ENCODE measurements at places on chromosomes 2 and 18.
A peak's percentile ranks its signal among the peaks of the same experiment; 100 is the strongest.

DNA sequence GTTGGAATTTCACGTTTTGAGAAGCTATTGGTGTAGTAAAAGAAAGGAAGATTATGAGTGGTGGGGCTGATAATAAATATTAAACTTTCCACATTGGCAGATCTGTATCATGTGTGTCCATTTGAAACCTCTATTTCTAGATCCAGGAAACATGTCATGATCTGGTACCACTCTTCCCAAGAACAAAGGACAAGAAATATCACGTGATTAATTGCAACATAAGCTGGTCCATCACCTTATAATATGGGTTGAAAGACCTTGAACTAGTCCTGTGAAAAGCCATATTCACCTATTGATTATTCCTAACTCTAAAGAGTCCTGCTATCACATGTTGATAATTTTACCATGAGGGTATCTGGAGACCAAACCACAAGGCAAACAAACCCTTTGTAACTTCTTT lies 335.3 kb upstream of the SMIM21 start:
- no peaks in the 10 kb centered on the region for H3K4me1 ChIP-seq
- H3K36me3 ChIP-seq = no peaks in the 10 kb centered on the region
- no peak for DNase-seq
- H3K27ac ChIP-seq = no peak overlapping the region

GRCh38 chr2:203585516-203585915 lies 50.4 kb upstream of the RAPH1 start:
- H3K27me3 ChIP-seq = no peaks in the 10 kb centered on the region
- no peak for DNase-seq
- no peak overlapping the region for H3K27ac ChIP-seq
- H3K4me3 ChIP-seq = no peak overlapping the region

- H3K27ac ChIP-seq = no peak overlapping the region
- H3K4me3 ChIP-seq = no peak overlapping the region
Measured at GRCh38 chr2:42449163-42450087, 44.4 kb downstream of the KCNG3 start.

DNA sequence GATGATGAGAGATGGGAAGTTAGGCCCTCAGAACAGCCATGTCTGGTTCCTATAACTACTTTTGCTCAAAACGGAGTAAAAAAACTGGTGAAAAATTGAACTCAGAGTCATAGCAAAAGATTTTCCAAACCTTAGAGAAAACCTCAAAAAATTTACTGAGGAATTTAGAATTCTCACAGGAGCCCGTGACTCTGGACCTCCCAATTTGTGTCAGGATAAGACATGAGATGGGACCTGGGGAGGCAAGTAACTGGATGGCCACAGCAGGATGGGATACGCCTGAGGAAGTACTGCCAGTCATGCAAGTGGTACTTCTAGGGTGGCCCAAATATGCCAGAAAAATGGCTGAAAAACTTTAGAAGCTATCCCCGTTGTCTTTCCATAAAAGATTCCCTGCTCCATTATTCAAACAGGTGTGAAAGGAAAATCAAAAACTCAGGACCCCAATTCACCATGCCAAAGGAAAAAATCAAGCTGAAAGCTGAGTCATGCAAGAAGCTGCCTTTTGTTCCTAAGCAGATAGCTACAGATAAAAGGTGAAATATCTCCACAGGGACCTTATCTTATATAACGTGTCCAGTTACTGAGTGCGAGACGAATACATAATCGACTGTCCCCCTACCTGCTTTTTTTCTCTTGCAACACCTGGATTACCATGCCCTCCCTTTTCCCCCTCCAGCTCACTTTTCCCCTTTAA lies 34.1 kb upstream of the LIPG start:
- no peak for DNase-seq
- peaks cover 6% of the 10 kb centered on the region for H3K4me1 ChIP-seq
- H3K4me3 ChIP-seq = no peak overlapping the region
- H3K27me3 ChIP-seq = no peaks in the 10 kb centered on the region
- no peaks in the 10 kb centered on the region for H3K36me3 ChIP-seq

DNA sequence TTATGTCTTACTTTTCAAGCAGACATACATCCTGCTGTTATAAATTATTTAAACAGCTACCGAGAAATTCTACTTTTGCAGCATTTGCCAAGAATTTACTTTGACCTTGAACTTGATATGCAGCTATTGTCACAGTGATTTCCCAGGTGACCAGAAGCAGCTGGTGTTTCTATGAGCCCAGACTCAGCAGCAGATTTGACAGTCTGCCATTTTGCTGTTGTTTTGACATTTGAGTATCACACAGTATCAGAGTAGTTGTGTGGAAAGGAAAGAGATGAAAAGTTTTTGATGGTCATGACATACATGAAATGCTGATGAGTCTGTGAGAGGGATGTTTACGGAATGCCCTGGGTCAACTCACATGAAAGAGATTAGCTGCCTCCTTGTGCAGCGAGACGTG lies 6.6 kb upstream of the CCDC195 start:
- H3K27ac ChIP-seq = no peak overlapping the region
- H3K4me3 ChIP-seq = no peak overlapping the region
- no peak for DNase-seq

GRCh38 chr2:11822746-11823451 lies 76.5 kb downstream of the LPIN1 start:
- H3K4me3 ChIP-seq = no peak overlapping the region
- no peak for DNase-seq
- no peak overlapping the region for H3K27ac ChIP-seq
- H3K27me3 ChIP-seq = no peaks in the 10 kb centered on the region
- peaks cover 6% of the 10 kb centered on the region for H3K4me1 ChIP-seq

- H3K27ac ChIP-seq = no peak overlapping the region
- no peaks in the 10 kb centered on the region for H3K36me3 ChIP-seq
- no peak for DNase-seq
- H3K4me1 ChIP-seq = no peaks in the 10 kb centered on the region
- H3K27me3 ChIP-seq = no peaks in the 10 kb centered on the region
- H3K4me3 ChIP-seq = no peak overlapping the region
Measured at GRCh38 chr18:27614951-27615844, 430.1 kb upstream of the CHST9 start.

DNA sequence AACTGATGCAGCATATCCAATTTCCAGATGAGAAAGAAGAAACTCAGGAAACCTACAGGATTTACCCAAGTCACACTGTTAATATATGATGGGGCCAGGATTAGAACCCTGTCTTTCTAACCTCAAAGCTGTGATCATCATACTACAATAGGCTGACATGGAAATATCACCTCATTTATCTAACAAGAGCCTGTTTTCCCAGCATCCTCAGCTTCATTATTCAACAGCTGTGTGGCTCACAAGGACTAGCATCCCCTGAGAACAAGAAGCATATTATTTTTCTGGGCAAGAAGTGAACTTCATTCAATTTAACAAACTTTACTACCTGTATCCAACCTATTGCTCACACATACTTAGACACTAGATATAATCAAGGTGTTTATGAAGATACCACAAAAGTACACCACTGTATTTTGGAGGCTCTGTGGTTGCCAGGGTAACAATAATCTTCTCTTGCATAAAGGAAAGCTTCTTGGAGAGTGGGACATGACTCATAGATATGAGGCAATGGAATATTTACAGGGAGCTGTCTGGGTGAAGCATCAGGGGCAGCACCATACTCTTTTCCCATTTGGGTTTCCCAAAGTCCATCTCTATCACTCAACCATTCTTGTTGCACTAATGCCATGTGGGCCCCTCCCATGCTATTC lies 218.2 kb downstream of the RAD51AP2 start:
- peaks cover 16% of the 10 kb centered on the region for H3K4me1 ChIP-seq
- DNase-seq = no peak
- no peaks in the 10 kb centered on the region for H3K27me3 ChIP-seq
- H3K27ac ChIP-seq = no peak overlapping the region
- H3K36me3 ChIP-seq = no peaks in the 10 kb centered on the region

- H3K4me1 ChIP-seq = peaks cover 20% of the 10 kb centered on the region
- no peak for DNase-seq
- peak overlapping the region; percentile 68 for H3K4me3 ChIP-seq
- no peaks in the 10 kb centered on the region for H3K27me3 ChIP-seq
- no peaks in the 10 kb centered on the region for H3K36me3 ChIP-seq
Measured at GRCh38 chr2:237966250-237966564, 607 bp upstream of the UBE2F start.

All from MM.1S (cell line).